Stimulated activated CD8-positive, alpha-beta memory T cell treated with anti-CD3 and anti-CD28 coated beads, Interleukin-7, amount 100 ng/mL, for 24 hours (primary cell): ENCODE measurements at places on chromosomes 7 and 10.

GRCh38 chr7:48009954-48010353, 19.0 kb downstream of the SUN3 start:
- no peak for DNase-seq

DNA sequence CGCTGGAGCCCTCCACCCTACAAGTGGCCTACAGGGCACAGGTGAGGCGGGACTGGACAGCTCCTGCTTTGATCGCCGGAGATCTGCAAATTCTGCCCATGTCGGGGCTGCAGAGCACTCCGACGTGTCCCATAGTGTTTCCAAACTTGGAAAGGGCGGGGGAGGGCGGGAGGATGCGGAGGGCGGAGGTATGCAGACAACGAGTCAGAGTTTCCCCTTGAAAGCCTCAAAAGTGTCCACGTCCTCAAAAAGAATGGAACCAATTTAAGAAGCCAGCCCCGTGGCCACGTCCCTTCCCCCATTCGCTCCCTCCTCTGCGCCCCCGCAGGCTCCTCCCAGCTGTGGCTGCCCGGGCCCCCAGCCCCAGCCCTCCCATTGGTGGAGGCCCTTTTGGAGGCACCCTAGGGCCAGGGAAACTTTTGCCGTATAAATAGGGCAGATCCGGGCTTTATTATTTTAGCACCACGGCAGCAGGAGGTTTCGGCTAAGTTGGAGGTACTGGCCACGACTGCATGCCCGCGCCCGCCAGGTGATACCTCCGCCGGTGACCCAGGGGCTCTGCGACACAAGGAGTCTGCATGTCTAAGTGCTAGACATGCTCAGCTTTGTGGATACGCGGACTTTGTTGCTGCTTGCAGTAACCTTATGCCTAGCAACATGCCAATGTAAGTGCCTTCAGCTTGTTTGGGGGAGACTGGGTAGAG, at the start of gene COL1A2:
Gene COL1A2 (plus strand): TSS at position 459 of the 704 bp plus-strand sequence. CDS start 137 bp downstream, at position 596.
- DNase-seq: no peak

GRCh38 chr10:69504576-69505250, 53.4 kb downstream of the TSPAN15 start:
- no peak for DNase-seq

GRCh38 chr7:3067606-3068380, 24.1 kb upstream of the CARD11 start:
- no peak for DNase-seq

- no peak for DNase-seq
Observed at GRCh38 chr10:6097063-6097462, 8.2 kb downstream of the RBM17 start.

DNA sequence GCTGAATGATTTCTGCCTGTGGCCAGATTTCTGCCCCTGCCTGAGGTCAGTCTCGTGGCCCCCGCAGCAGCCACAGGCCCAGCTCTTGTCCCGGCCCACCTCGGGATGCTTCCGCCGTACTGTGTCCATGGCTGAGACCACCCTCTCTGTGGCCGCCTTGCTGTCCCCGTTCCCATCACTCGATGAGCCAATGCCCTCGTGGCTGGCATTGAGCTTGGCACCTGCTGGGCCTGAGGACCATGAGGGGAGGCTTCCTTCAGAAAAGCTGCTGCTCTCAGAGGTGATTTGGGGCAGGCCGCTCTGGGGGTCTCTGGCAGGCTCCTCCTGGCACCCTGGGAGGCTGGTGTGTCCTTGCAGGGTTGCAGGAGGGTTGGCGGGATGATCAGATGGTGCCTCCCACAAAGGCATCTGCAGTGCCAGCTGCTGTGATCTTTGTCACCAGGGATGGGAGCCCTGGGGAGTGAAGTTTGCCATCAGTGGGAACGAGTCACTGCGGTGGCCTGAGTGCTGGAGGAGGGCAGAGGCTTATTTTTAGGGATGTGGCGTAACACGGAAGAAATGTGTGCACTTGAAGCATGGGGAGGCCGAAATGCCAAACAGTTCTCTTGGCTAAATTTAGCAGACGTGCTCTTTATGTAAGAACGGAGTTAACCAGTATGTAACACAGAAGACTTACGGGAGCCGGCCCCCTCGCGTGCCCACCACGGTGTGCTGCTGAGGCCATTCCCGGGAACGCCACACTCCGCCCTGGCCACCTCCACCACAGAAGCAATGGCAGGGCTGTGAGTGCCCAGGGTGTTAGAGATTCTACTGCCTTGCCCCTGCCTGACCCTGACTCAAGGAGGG, 47.7 kb downstream of the VIPR2 start:
- no peak for DNase-seq

DNA sequence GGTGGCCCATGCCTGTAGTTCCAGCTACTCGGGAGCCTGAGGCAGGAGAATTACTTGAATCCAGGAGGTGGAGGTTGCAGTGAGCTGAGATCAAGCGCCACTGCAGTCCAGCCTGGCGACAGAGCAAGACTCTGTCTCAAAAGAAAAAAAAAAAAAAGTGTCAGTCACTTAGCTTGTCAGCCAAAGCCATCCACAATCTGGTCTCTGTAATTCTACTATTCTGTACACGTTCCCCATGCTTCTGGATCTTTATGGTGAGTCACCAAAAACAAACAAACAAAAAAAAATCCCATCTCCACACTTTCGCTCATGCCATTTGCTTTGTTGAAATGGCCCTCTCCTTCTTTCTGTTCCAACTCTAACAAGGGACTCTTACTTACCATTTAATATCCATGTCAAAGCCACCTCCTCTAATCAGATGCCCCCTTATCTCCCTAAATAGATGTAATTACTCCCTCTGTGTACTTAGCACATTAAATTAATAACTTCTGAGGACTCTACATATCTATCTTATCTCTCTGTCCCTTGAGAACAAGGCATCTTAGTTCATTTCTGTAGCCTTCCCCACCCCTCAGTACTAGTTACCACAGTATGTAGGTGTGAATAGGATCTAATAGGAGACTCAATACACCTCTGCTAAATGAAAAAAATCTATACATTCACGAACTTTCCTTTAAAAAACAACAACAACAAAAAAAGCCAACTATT, 128.4 kb downstream of the ELMO1 start:
- no peak for DNase-seq

- no peak for DNase-seq
Observed at GRCh38 chr7:143929224-143929920, 5.7 kb upstream of the OR2F2 start.

GRCh38 chr10:6928586-6928985, 348.5 kb upstream of the PRKCQ start:
- DNase-seq: no peak

DNA sequence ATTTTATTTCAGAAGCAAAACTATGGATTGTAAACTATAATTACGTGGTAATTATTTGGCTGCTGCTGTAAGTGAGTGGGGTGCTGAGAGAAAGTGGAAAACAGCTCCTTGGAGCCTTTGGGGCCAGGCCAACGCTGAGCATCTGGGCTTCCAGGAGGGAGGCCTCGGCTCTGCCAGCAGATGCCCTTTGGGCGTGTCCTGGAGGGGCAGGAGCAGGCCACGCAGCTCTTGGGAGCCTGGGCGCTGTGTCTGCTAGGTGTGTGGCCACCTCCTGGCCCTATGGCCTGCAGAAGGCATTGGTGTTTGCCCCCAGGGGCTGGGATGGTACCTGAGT, 423.3 kb downstream of the GLRX3 start:
- no peak for DNase-seq

DNA sequence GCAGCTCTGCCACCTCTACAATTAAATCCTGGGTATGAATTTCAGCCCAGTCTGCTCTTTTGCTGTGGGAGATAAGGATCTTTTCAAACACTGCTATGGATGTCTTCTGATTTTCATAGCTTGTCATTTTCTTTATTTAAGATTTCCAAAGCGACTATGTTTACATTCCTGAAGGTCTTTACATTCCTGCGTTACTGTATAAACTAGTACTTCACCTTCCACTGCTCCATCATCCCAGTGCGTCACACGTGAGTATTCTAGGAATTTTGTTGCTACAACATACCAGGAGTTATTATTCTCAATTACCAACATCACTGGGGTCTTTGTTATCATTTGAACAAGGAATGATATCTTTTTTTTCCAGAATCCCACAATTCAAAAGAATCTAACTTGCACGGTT, 944.7 kb downstream of the SORCS3 start:
- no peak for DNase-seq

- no peak for DNase-seq
Observed at GRCh38 chr7:44077681-44078091, 4.6 kb downstream of the POLM start.

DNA sequence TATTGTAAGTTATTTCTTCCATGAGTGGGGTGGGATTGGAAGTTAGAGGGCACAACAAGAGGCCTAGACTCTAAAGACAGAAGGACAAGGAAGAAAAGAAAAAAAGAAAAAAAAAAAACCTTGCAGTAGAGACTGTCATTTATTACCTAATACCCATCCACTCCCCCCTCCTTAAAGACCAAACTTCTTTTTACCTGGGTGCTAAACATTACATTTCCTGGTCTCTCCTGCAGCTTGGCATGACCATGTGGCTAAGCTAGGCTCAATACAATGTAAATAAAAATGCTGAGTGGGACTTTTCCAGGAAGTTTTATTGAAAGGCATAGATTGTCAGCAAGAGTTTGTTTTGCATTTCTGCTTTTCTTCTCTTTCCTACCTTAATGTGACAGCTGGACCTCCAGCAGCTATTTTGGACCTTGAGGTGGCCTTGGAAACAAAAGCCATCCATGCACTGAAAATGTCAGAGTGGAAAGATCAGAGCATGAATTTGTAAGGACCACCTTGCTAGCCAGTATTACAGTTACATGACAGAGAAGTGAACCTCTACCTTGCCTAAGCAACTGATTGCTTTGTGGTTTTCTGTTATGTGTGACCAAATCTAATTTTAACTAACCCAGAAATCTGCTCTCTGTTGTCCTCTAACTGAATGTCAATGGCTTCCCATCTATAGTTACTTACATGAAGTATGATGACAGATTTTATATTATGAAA, 81.3 kb upstream of the SFMBT2 start:
- no peak for DNase-seq

DNA sequence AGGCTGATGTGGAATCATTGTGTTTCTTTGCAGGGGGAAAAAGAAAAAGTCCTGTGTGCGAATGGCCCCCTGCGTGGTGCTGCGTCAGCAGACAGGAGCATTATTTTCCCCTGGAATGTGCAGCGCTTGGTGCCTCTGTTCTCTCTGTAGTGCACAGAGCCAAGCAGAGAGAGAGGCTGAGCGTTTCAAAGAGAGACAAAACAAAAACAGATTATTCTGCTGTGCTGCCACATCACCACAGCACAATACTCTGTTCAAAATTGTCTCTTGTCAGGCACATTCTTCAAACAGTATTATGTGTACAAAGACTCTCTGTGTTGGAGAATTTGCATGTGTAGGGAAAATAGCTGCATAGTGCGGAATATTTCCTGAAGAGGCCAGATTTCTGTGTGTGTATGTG, 609.0 kb downstream of the SDK1 start:
- DNase-seq: no peak

- no peak for DNase-seq
Observed at GRCh38 chr7:24192053-24192452, 91.9 kb upstream of the NPY start.

GRCh38 chr10:56469482-56469881, 108.4 kb upstream of the ZWINT start:
- DNase-seq: no peak

DNA sequence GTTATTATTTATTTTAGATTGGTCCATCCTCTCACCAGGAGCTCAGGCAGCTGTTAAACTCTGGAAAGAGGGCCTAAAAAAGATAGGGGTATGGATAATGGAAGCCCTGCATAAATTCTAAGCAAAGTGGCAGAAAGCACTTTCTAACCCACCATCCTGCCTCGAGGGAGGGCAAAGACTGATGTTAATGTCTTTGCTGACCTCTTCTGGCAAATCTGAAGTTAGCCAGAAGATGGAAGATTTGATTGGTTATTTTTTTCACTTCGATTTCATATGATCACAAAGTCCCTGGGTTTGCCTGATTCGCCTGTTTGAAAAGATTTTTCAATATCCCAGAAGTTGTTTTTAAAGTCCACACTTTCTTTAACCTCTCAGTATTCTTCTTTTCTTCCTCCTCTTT, 24.8 kb downstream of the OR9A2 start:
- DNase-seq: no peak

DNA sequence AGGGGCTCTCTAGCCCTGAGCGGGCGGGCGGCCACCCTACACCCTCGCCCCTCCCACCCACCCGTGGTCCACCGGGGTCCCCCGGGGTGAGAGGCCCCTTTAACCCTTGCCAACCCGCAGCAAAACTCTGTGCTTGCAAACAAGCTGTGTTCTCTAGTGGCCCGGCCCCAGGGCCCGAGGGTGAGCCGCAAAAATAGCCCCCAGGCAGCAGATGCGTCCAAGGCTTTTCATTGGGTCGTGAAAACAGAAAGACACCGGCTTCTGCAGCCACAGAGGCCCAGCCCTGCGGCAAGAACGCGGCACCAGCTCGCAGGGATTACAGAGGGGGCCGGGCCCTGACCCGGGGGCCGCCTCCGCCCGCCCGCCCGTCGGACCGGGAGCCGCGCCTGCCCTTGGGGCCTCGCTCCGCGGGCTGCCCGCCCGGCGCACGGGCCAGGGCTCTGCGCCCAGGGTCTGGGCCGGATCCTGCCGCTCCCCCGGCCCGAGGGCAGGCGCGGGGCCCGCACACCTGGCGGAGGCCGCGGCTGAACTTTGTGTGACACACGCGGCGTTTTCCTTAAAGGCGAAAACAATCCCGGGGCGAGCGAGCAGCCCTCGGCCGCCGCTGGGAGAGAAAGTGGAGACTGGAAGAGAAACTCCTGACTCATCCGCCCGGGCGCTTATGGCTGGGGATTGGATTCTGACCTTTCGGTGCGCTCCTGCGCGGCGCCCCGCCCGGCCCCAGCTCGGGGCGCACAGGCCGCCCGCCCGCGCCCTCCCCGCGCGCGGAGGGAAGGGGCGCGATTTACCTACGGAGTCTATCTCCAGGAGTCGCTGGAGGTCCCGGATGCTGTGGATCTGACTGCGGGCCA, 2.8 kb downstream of the PDGFA start:
- no peak for DNase-seq

DNA sequence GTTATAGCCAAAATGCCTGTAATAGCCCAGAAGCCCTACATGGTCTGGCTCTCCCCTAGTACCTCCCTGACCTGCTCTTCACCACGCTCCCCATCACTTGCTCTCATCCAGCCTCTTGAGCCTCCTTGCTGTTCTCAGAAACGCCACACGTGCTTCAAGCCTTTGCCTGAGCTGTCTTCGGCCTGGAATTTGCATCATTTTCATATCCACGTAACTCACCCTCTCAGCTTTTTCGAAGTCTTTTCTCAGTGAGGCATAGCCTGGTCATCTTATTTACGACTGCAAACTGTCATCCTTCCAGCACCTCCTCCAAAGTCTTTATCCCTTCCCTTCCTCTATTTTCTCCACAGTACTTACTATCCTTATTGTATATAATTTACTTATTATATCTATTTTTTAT, 151.0 kb upstream of the AHR start:
- DNase-seq: no peak

DNA sequence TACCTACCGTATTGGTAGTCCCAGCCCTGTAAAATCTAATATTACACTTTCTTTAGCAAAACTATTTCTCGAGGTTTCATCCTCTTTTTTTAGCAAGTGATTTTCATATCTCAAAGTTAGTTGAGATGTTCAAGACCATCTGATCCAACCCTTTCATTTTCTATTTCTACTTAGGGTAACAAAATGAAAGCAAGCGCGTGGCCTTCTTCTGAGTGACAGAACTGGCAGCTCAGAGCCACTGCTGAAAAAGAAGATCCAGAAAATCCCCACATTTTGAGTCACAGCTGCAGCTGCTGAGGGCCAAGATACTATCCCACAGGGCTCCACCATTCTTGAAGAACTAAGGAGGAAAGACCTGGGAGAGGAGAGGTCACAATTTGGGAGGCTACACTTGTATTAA, 24.8 kb upstream of the ZNF800 start:
- no peak for DNase-seq

GRCh38 chr10:6108631-6109443, 20.0 kb downstream of the RBM17 start:
- no peak for DNase-seq
